Stimulated activated CD4-positive, alpha-beta T cell treated with anti-CD3 and anti-CD28 coated beads, Interleukin-1b, Interleukin-23, amount 100 ng/mL, for 1 hour (primary cell): ENCODE measurements at places on chromosomes 4 and X.

- no peak for DNase-seq
Measured at GRCh38 chr4:253936-254756, 51.1 kb downstream of the ZNF732 start.

- DNase-seq, result no peak
Measured at GRCh38 chr4:94434505-94434904, 17.2 kb upstream of the PDLIM5 start.

DNA sequence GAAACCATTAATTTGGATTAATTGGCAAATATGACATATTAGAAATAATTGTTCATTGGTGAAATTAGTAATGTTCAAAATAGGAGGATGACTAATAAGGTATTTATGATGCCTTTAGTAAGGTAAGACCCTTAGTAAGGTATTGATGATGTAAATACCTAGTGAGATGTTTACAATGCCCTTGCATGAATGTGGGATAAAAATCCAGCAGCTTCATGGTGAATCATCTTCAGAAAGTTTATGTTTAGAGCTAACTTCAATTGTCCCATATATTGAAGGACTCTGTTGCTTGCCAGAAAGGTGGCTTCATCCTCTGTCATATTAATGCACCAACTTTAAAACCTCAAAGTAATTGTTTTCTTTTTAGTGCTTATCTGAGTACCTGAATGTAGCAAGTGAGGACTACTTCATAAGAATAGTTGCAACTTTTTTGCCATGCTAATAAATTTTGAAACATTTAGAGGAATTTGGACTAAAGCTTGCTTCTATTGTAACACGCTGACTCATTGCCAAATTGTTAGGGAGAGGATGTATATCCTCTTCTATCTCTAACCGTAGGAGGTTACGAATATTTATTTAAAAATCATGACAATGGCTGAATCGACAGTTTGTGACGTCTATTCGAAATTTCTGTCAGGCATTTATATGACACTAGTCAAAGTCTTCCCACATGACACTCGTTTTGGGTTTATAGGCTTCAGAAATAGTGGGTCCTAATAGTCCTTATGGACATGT, 174.1 kb upstream of the HS3ST1 start:
- DNase-seq, result no peak

DNA sequence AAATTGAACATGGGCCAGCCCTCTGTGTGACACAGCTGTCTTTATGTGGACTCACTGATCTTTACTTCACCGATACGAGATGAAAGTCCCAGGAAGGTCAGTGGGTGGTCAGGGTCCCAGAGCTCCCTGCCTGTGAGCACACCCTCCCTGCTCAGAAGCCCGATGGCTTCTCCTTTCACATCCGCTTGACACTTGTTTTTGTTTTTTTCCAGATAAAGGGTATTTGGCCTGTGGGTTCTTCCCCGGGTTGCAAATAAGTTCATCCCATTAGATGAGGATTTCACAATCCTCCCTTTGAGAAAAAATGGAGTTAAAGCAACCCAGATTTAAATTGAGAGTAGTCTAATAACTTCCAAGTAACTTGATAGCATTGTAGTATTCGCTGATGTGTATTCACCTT, 48.2 kb upstream of the TLR2 start:
- DNase-seq, result no peak
